Stimulated activated CD8-positive, alpha-beta memory T cell treated with anti-CD3 and anti-CD28 coated beads, Interleukin-12 subunit alpha, Interleukin-12 subunit beta, amount 100 ng/mL, for 4 hours (primary cell): ENCODE measurements at places on chromosomes 2 and 18.

- DNase-seq: no peak
Observed at GRCh38 chr18:59325965-59326364, 7.5 kb upstream of the CPLX4 start.

- no peak for DNase-seq
Observed at GRCh38 chr2:29463181-29463900, 348.1 kb downstream of the CLIP4 start.

GRCh38 chr18:62842898-62843297 is 127.6 kb downstream of the PHLPP1 start:
- no peak for DNase-seq

- DNase-seq: no peak
Observed at GRCh38 chr2:176854878-176855277, 357.7 kb upstream of the HNRNPA3 start.

GRCh38 chr2:98759827-98760625 is 29.1 kb upstream of the MGAT4A start:
- no peak for DNase-seq

DNA sequence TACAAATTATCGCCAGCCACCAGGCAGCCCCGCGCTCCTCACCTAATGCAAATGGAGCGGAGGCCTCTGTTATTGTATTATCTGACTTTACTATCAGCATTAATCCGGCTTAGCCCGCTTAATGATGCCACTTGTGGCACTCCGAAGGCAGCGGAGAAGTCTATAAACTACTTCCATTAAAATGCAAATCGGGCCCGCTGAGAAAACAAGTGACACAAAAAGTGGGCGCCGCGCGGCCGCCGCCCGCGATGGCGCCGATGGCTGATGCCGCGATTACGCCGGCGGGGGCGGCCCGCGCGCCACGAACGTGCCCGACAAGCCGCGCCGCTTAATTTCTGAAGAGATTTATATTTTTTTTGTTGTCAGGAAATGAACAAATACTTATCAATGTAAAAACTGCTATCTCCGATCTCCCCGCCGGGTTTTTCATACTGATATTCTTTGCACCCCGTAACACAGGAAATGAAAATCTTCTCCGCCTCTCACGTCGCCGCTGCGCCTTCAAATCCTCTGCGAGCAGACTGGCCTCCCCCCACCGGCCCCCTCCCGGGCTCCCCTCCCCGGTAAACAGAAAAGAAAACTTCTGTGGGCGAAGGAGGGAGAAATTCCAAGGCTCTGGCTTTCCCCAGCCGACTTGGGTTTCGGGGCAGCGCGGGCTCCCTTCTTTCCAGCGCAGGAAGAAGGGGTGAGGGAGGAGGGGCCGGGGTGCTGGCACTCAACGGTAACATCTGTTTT is 221.8 kb downstream of the INSIG2 start:
- DNase-seq: peak; percentile 22

GRCh38 chr2:190093793-190094192 is 31.3 kb upstream of the MSTN start:
- no peak for DNase-seq

DNA sequence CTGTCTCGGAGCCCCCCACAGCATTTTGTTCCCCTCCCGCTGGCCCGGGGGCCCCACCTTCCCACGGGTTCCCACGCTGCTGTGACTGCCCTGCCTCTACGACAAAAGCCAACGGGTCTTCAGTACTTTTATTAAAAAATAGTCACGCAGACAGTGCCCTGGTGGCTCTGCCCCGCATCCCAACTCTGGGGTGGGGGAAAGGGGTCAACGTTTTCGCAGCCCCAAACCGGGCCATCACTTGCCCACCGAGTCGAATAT is 1.0 kb downstream of the UCN start:
- no peak for DNase-seq
